Activated effector memory CD4-positive, alpha-beta T cell treated with anti-CD3 and anti-CD28 coated beads, Interleukin-2, amount 50 U/mL, for 16 hours (primary cell): ENCODE measurements at places on chromosomes 12 and 14.

GRCh38 chr14:57869617-57870016 lies 3.7 kb upstream of the SLC35F4 start:
- DNase-seq = no peak

DNA sequence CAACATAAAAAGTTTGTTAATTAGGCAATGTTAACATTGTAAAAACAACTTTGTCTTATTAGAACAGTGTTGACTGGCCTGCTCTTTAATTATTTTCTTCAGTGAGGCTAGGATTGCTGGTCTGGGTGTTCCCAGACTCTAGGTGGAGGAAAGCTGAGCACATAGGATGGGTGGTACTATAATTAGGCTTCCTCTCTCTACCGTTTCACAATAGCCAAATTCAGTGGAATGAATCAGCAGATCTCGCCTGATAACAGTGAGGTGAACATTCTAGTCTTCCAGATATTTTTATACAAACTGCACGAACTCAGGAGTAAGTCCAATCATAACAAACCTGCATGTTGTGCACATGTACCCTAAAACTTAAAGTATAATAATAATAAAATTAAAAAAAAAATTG lies 11.9 kb downstream of the PTGDR start:
- no peak for DNase-seq

- DNase-seq = no peak
Measured at GRCh38 chr12:79407671-79408622, 282.8 kb downstream of the PAWR start.

GRCh38 chr12:80239867-80240266 lies 140.5 kb downstream of the OTOGL start:
- no peak for DNase-seq

DNA sequence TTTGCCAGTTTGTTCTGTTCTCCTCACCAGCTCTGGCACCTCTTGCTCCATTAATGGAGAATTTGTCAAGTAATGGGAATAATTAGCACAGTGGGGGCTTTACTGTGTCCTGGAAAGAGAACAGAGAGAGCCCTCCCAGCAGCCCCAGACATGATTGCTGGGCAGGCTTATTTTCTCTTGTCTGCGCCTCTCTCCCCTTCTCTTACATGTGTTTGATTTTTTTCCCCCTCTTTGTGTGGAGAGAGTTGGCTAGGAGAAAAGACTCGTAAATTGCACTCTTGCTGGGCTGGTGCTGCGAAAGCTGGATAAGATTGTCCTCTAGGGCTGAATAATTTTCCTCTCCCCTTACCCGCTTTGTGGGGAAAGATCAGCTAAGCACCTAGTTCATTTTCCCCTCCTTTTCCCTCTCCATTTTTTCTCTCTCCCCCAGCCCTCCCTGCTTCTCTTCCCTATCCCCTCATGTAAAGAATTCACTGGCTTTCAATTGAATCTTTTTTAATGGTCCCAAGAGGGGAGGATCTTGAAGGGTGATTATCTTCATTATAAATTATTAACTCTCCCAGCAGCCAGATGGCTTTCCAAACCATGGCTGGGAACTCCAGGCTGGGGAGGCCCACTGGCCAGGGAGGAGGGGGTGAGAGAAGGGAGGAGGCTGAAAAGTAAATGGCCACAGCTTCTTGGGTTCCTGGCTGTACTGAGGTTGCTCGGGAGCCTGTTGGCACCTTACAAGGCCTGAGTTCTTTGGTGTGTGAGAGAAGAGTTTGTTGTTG lies 62.2 kb downstream of the NRXN3 start:
- no peak for DNase-seq

DNA sequence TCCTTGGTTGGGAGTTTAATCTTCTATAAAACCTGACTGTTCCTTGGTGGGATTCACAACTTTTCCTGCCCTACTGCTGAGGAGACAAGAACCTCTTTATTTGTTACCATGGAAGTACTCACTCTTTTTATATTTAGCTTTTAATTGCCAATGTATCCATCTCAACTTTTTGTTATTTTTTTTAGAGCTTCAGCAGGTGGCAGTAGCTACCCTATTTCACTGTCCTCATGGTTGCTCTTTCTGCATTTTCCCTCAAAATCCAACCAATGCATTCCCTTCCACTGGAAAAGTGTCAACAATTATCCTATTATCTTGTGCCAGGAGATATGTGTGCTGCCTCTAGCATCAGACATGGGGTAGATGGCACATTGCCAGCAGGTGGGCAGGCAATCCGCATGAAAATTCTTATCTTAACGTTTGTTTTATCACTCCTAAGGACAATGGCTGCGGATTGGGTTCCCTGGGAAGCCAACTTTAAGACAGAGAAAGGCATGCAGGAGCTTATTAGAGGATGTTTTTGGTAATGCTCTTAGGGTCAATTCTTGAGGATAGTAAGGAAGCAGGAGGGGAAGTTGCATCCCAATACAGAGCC lies 406.4 kb downstream of the SNAPC1 start:
- no peak for DNase-seq

DNA sequence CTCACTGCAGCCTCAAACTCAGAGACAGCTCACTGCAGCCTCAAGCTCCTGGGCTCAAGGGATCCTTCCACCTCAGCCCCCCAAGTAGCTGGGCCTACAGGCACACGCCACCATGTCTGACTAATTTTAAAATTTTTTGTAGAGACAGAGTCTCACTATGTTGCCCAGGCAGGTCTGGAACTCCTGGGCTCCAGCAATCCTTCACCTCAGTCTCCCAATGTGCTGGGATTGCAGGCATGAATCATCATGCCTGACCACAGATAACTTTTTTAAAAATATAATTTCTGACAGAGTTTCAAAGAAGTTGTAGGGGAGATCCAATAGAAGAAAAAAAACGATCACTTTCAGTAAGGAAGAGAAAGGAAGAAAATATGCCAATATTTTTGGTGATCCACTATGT lies 189.7 kb upstream of the CDKN3 start:
- no peak for DNase-seq

DNA sequence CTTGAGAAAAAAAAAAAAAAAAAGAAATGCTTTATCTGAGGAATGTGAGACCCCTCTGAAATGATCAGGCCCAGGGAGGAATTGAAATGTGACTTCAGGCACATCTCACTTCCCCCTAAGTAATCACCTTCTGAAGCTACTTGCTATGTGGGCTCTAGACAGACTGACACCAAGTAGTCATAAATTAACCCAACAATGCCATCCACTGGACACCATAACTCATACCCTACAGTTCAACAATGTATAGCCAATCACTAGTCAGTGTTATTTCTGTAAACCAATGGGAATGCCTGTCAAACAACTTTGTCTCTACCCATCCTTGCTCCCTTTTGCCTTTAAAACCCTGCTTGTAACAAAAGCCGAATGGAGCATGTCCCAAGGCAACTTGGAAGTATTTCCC lies 182.7 kb upstream of the TMPO start:
- DNase-seq = no peak

DNA sequence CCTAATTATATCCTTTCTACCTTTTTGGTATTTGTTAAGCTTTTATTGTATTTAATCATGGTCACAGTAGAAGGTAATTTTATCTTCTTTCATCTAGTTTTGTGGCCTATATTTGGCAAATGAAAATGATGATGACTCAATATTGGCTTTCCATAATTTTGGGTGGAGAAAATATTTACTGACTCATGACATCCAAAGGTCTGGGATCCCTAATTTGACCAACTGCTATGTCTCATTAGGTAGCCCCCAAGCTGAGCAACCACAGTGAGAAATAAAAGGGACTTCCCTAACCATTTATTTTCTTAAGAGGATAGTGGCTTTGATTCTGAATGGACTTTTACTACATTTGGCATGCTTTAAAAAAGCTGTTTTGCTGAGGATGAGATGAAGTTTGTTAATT lies 289.5 kb downstream of the RMST start:
- DNase-seq = no peak

DNA sequence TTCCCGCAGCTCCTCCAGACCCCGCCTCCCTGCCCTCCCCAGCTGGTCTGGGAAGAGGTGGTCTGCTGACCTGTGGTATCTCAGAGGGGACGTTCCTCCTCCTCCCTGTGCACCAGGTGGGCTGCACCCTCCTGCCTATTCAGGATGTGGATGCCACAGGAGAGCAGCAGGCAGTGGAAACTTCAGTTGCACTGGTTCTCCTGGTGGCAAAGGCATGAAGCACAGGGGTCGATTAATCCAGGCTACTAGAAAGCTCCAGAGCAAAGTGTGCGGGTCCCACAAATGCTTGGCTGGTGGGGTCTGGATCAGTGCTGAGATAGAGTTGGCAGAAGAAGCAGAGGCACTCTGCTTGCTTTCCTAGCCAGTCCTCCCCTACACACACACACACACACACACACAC lies 197.0 kb downstream of the SLC41A2 start:
- DNase-seq = no peak

DNA sequence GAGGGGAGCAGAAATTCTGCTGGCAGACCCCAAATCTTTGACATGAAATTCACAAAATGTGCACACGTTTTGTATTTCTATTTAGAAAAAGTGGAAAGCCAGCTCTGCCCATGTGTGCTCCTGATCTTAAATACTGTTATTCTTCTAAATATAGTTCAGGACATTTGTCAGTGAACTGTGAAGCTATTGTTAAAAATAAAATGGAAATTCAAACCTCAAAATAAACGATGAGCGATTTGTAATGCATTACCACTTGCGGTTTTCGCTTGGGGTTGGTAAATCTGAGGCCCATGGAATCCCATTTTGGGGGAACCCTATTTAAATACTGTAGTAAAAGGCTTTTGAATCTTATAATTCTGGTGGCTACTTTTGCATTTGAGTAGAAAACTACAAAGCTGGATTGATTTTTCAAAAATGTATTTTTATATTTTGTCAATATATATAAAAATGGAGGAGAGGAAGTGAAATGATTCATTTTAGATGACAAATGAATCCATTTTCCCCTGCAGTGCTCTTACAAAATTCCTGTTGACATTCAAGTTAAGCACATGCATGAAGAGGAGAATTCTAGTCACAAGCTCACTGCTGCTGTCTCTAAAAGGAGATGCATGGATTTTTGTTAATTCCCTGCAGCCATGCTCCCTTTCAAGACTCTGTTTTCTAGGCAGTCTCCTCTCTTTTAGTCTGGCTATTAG lies 47.1 kb downstream of the FLRT2 start:
- DNase-seq = no peak

DNA sequence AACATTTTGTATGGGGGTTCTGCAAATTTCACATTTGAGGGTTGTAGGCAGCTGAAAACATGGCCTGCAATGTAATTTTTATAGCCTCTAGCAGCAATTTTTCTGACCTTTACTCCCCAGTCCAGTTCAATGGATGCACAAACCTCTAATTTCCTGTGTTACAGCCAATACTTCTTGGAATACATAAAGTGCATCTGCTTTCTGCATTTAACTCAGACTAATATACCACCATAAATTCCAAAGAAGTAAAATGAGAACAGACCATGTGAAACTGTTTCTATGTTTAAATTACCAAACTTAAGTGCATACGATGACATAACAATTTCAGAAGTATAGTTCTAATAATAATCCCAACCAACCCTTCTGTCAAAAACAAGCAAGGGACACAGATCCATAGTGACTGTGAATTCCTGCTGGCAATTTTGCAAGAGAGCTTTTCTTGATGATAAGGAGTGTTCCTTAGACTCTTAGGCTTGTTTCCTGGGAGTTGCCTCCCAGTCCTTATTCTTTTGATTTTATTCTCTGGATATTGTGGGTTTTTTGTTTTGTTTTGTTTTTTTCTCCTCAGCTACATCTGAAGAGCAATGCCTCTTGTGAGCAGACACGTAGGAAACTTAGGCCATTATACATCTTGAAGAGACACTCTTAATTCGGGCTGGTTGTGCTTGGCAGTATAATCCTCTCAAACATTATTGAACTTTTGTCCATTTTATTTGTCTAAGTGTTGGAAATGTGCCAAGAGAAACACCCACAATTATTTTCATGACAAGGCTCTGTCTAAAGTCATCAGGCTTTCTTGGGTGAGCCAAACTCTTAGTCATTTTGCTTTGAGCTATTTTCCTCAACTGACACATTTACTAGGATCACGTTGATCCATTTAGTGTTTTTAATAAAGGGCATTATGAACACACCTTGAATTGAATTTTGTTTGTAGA lies 51.3 kb upstream of the RERGL start:
- no peak for DNase-seq

DNA sequence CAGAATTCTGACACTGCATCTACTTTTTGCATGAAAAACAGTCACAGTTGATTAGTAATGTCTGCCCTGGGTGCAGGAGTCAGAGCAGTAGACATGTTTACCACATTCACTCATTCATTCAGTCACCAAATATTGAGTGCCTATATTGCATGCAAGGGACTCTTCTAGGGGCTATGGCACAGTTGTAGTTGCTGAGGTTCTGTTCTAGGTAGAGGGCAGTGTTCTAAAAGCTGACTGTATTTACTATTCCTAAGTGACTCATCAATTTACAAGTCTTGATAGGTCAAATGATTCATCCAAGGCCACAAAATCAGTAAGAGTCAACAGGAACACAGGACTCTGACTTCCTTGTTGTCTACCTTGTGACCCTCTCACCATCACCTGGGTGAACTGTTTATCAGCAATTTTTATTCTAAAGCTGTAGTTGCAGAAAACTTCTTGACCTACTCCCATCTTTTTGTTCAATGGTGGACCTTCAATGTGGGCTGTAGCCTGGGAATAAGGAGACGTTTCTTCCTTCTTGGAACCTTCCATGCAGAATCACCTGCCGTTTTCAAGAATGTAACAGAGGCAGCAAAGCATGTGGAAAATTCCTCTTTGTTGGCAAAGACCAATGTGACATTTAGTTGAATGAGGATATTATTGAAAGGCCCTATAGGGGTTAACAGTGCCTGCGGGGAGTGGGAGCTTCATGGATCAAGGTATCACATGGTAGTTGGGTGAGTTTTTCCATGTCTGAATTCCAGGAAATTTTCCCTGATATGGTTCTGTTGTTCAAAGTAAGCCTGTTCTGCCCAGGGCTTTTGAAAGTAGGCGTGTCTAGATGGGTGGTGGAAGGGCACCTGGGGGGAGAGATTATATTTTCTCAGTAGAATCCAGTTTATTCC lies 223.2 kb downstream of the KTN1 start:
- DNase-seq = no peak

GRCh38 chr12:109027767-109028166 lies 6.9 kb upstream of the SVOP start:
- no peak for DNase-seq

DNA sequence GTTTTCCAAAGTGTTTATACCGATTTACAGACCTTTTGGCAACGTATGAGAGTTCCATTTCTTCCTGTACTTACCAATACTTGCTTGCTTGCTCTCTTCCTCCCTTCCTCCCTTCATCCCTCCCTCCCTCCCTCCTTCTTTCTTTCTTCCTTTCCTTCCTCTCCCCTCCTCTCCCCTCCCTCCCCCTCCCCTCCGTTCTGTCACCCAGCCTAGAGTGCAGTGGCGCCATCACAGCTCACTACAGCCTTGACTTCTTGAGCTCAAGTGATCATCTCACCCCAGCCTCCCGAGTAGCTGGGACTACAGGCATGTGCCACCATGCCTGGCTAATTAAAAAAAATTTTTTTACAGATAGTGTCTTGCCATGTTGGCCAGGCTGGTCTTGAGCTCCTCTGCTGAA lies 40.4 kb downstream of the DIP2B start:
- no peak for DNase-seq

GRCh38 chr14:101402936-101403660 lies 158.2 kb upstream of the DIO3 start:
- DNase-seq = no peak

GRCh38 chr12:50986966-50987737 lies 34.8 kb downstream of the HIGD1C start:
- no peak for DNase-seq
